Activated T-cell treated with anti-CD3 and anti-CD28 coated beads for 4 hours (primary cell): ENCODE measurements at places on chromosomes 6 and 20.

GRCh38 chr6:81940451-81940985 lies 188.0 kb upstream of the TENT5A start:
- DNase-seq, result no peak

DNA sequence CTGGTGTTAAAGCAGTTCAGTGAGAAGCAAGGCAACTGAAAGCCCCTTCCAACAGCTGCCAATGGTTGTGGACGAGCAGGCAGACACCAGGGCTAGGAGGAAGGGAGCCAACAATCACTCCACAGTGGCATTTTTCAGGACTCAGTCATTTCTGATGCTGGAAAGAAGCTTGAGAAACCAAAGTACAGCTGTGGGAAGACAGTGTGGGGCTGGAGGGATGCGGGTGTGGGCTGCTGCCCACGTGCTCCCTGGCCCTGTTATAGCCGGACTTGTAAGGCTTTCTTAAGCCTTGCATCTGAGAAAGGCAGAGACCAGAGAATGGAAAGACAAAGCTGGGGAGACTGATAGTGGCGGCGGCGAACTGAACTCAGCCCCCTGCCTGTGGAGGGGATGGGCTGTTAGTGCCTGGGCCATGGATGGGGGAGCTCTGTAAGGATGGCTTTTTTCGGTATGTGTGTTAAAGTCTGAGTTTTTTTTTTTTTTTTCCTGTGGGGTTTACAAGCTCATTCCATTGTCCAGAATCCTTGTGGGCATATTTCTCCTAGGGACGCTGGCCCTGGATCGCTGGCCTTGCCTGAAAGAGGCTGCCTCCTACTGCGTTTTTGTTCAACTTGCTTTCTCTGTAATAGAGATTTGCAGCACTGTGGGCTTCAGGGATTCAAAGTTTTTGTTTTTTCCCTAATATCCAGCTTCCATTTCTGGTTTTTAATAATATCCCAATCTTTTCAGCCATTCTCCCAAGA lies 91.7 kb downstream of the GJA10 start:
- no peak for DNase-seq

- DNase-seq, result no peak
Measured at GRCh38 chr6:45175272-45175671, 152.9 kb upstream of the RUNX2 start.

GRCh38 chr6:73042892-73043291 lies 182.4 kb downstream of the KHDC1L start:
- no peak for DNase-seq

- DNase-seq, result no peak
Measured at GRCh38 chr20:35917077-35917476, 37.2 kb downstream of the SCAND1 start.
